Right atrium auricular region (tissue), 2 donors: ENCODE measurements at places on chromosomes 5 and 9. TPM values are rescaled to one million over a fixed set of nuclear protein-coding genes. Genes with fewer than 3 reads are reported as not detected.

GRCh38 chr5:17276445-17276844 is 59.0 kb downstream of the BASP1 start:
- no peak for DNase-seq

DNA sequence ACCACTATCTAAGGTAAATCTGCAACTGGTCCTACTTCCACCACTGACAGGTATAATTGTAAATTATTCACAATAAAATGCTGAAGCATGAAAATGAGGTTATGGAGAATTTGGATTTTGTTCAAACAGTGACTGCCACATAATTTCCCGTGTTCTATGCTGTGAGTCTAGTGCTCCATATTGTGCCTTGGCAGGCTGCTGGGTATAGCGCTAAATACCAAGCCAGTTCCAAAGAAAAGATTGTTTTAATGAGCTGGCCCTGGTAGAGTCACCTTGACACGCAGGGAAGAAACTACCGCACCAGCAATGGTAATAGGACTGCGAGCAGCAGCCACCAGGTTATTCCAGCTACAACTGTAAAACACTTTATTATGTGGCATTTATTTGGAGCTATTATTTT is 30.4 kb downstream of the PSMB7 start:
- no peak for DNase-seq

GRCh38 chr5:91283899-91284298 is 99.2 kb downstream of the ARRDC3 start:
- no peak for DNase-seq

DNA sequence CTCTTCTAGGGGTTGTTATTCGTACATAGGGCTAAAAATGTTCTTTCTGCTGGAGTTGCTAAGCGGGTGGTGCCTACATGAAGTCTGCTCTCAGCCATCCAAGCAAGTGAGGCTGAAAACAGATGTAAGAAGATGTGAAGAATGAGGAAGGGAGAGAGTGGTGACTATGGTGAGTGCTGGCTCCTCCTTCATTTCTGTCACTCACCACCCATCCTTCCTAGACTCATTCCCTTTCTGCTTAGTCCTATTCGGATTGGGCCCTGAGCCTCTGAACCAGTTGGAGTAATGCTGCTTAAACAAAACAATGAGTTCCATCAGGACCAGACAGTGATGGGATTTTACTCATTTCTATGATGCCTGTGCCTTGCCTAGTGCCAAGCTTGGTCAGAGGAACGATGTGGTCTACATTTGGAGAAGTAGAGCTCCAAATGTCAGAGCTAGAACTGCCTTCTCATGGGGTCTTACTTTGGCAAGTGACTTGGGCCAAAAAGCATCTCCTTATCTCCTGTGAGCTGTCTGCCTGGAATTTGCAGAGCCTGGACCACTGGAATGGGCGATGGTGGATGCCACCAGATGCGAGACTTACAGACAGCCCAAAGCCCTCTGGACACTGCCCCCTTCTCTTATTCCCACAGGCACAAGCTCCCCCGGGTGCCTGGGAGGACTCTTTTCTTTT is 192.9 kb downstream of the FBXL7 start:
- no peak for DNase-seq

- DNase-seq = peak; percentile 78
Measured at GRCh38 chr5:150780187-150780692, 1.7 kb downstream of the SMIM3 start.

DNA sequence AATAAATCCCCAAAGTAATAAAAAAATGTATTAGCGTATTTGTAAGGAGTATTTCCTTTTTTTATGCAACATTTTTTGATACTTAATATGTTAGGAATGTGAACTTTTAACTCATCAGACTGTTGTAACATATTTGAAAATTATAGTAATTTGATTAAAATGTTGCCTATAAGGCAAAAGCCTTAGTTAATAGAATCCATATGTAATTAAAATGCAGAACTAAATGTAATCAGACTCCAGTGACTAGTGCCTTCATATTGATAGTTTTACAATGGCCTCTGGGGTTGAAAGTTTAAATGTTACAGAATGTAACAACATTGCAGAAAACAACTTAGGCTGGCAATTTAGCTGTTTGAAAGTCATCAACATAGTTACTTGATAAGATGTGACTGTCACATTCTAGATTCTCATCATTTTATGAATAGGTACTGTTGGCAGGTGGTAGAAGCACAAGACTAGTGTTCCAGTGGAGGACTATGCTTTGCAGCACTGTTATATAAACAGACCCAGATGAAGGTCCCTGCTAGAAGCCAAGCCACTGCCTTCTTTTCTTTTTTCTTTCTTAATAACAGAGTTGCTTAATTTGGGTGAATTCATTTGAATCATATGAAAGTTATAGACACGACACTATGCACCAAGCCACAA is 382.9 kb downstream of the CCDC171 start:
- DNase-seq = no peak

DNA sequence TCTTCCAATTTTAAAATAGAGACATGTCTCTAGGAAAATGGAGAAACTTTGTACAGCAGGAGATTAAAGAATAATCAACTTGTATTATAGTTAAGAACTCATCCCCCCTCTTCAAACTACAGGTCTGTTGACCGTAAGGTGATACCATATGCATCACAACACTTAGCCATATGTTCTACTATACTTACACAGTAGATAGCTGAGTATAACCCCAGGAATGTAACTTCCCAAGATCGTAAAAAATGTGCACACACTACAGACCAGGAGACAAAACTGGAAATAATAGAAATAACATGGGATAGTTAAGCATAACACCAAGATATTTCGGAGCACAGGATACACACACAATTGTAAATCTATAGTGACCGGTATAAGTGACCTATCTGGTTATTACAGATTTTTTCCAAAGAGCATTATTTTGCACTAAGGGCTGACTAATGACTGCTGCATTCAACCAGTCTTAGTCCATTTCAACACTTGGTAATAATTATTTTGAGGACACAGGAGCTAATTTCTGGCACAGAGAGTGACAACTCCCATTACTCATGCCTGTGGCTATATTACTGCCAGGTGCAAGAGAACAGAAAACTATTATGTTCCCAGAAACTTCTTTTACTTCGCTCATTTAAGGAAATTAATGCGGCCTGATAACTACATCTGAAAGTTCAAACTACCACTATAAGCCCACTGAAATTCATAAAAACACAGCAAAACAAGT is 15.4 kb upstream of the ZNF622 start:
- DNase-seq = no peak

DNA sequence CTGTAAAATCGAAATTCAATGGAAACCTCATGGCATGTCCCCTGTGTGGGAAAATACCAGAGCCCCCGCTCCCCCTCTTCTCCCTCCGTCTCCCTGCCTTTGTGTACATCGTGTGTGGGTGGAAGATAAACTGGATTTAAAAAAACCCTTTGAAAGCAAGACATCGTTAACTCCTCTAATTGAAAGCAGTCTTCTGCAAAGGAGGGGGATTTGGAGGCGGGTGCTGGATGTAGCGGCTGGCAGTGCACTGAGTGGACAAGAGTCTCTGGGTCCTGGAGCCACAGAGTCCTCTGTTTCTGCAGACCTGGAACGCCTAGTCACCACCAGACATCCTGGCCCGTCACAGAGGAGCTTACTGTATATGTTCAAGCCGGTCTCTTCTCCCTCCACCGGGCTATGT is 169.4 kb downstream of the PAPPA start:
- no peak for DNase-seq

DNA sequence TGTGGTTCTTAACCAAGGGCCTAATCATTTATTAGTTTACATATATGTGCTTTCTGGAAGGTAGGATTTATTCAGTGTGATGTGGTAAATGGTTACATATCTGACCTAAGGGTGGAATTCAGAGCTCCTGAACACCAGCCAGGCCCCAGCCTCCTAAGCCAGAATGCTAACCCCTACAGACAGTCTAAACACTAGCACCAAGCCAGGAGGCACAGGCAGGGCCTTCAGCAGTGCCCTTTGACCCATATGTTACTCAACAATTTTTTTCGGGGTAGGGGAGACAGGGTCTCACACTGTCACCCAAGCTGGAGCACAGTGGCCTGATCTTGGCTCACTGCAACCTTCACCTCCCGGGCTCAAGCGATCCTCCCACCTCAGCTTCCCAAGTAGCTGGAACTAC is 40.3 kb downstream of the PRKACG start:
- no peak for DNase-seq

GRCh38 chr5:29197631-29198454 is 1995.6 kb upstream of the CDH6 start:
- DNase-seq = no peak

DNA sequence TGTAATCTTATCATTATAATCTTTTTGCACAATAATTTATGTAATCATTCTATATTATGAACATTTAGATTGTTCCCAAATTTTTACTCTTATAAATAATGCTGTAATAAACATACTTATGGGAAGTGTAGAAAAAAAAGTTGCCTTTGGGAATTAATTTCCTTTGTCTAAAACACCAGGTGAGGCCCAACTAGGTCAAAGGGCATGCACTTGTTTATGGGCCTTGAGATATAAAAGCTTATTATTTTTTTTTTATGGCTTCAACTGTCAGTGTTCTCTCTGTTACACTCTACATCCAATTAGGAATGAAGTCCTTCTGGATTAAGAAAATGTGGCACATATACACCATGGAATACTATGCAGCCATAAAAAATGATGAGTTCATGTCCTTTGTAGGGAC is 6.5 kb upstream of the PRLR start:
- DNase-seq = no peak

GRCh38 chr9:134318481-134318891 is 7.8 kb upstream of the RXRA start:
- no peak for DNase-seq

DNA sequence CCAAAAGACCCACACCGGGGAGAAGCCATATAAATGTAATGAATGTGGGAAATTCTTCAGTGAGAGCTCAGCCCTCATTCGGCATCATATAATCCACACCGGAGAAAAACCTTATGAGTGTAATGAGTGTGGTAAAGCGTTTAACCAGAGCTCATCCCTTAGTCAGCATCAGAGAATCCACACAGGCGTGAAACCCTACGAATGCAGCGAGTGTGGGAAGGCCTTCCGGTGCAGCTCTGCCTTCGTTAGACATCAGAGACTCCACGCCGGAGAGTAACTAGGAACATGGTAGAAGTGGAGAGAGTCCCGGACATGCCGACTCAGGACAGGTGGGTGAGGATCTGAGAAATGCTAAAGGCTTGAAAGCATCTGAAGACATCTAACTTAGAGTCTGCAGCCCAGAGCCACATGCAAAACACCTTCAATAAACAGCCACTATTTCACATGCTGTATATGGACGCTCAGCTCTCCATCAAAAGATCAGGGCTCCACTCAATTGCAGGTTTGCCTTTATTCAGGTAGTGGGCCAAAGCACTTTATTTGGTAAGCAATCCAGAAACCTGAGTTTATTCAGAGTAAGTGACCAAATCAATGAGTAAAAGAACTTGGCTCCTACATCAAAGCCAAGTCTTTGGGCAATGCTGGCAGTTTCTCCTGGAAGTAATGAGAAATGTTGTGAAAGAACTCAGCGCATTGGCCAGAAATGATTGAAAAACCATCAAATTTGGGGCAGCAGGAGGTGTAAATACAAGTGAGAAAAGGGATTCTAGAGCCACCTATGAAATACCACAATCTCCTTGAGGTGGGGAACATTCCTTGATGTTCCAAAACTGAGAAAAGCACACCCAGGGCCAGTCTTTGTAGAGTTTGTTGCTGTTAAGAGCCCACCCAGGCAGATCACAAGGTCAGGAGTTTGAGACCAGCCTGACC is 6.0 kb downstream of the RPL12 start:
- DNase-seq = no peak

GRCh38 chr5:170783498-170784247 is at the start of gene GABRP:
TSS of gene GABRP (plus strand) at chr5:170783725. CDS start at chr5:170788616, 4,891 bp downstream.
- DNase-seq = no peak

- DNase-seq = no peak
Measured at GRCh38 chr9:36632892-36633291, 60.2 kb downstream of the MELK start.

- DNase-seq = no peak
Measured at GRCh38 chr5:39274398-39275085, 55.2 kb upstream of the FYB1 start.

GRCh38 chr5:65919773-65920172 is 6.6 kb upstream of the ERBIN start:
- DNase-seq = no peak

- DNase-seq = no peak
Measured at GRCh38 chr9:136930014-136930413, 14.5 kb downstream of the FBXW5 start.

- DNase-seq = no peak
Measured at GRCh38 chr5:156427315-156427714, 100.4 kb downstream of the SGCD start.

GRCh38 chr9:133842174-133842573 is 104.0 kb upstream of the SARDH start:
- no peak for DNase-seq

DNA sequence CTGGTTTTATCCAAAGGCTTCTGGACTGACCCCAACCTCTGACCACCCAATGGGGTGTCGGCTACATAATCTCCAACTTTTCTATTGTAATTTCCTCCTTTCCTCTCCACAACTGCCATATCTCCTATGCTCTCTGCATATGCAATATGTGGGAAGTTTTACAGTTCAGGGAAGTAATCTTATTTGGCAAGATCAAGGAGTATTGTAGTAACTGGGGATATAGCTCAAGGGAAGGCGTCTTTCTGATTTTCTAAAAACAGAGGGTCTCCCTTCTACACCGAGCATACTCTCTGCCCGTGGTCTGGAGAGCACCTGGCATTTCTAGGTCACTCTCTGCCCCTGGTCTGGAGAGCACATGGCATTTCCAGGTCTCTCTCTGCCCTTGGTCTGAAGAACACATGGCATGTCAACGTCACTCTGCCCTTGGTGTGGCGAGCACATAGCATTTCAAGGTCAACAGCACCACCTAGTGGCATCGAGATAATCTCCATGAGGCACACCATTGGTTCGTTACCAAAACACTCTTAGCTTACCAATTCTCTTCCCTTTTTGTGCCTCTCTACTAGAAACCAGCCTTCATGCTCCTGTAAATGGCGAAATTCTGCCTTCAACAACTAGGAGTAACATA is 616.4 kb upstream of the NUDT12 start:
- peak; percentile 63 for DNase-seq

DNA sequence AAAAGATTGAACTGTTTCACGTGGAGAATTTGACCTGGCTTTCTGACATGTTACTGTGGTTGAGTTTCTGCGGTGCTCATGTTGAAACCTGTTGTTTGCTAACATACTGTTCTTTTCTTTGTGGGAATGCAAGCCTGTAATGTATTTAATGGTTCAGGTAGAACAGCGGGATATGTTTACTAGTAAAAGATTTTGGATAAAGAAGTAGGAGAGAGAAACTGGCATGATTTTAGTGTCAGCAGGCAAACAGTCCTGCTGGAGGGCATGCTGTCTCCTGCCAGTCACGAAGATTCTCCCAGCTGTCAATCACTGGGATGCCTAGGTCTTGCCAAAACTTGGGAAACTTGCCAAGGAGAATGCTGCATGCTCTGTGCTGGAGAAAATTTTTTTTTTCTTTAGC is 263.5 kb downstream of the TAF11L14 start:
- no peak for DNase-seq

Gene KIF12
- total RNA-seq = not detected

Gene ADAMTS6
- total RNA-seq = 2.2 TPM

Gene ZNG1F
- total RNA-seq = 1.8 TPM

Gene LPCAT1
- 13.2 TPM for total RNA-seq

Gene SLC6A7
- not detected for total RNA-seq

Gene SLCO6A1
- total RNA-seq = not detected

Gene ALDOB
- 0.85 TPM for total RNA-seq

Gene MEIKIN
- not detected for total RNA-seq

Gene MCIDAS
- total RNA-seq = not detected

Gene NEURL1B
- 22.4 TPM for total RNA-seq

Gene KCNV2
- not detected for total RNA-seq

Gene AJM1
- total RNA-seq = 2.7 TPM

Gene CNTNAP3
- 18.9 TPM for total RNA-seq

Gene CDKN2B-AS1
- total RNA-seq = not detected

Gene STPG3
- not detected for total RNA-seq

Gene PAPPA
- total RNA-seq = 1.8 TPM

Gene FCN1
- total RNA-seq = 2.1 TPM
